A549 treated with dexamethasone at 1 μM for 4 hours (cell line): ENCODE measurements at places on chromosomes 1 and 21. TPM values are rescaled to one million over a fixed set of nuclear protein-coding genes. Genes with fewer than 3 reads are reported as not detected.

G0S2 gene
- total RNA-seq = 3.2 to 4.1 TPM (median 3.4 TPM) in 5 replicates

LRRC8B gene
- total RNA-seq = 2.4 to 5.1 TPM (median 4.7 TPM) in 5 replicates

RPRD2 gene
- 11.3 to 18.1 TPM (median 16.4 TPM) in 5 replicates for total RNA-seq

NBPF6 gene
- not detected in 5 replicates for total RNA-seq

GPR137B gene
- total RNA-seq = 14.2 to 18.9 TPM (median 16.7 TPM) in 5 replicates

FBLIM1 gene
- total RNA-seq = 17.2 to 30.9 TPM (median 24.8 TPM) in 5 replicates

CR1L gene
- total RNA-seq = 0.18 TPM in 1 of 5 replicates, not detected in the others

S100A5 gene
- 0.50 to 1.9 TPM (median 0.75 TPM) in 5 replicates for total RNA-seq

PRRX1 gene
- total RNA-seq = 0.02 TPM in 1 of 5 replicates, not detected in the others

IRF6 gene
- total RNA-seq = 0.13 to 0.29 TPM (median 0.21 TPM) in 5 replicates

KCNE2 gene
- not detected in 5 replicates for total RNA-seq

OTUD3 gene
- total RNA-seq = 2.2 to 3.4 TPM (median 2.6 TPM) in 5 replicates

PROK1 gene
- not detected in 5 replicates for total RNA-seq

BRWD1 gene
- 6.9 to 11.1 TPM (median 9.6 TPM) in 5 replicates for total RNA-seq

INSRR gene
- total RNA-seq = not detected in 5 replicates
